ENCODE measurements at places on chromosomes 16 and 17. TPM values are rescaled to one million over a fixed set of nuclear protein-coding genes. Genes with fewer than 3 reads are reported as not detected.

Gene SYCE1L
- total RNA-seq = 13.5 TPM

DNA sequence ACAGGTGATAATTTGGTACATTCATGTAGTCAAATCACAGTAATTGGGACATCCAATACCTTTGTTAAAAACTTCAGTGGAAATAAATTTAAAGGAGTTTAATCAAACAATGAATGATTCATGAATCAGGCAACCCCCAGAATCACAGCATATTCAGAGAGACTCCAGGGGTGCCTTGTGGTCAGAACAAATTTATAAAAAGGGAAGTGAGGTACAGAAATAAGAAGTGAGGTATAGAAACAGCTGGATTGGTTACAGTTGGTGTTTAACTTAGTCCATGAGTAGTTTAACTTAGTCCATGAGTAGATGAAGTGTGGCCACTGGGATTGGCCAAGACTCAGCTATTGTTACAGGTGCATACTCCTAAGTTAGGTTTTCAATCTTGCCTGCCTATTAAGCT, 25.1 kb downstream of the TMEM98 start:
- DNase-seq = no peak

DNA sequence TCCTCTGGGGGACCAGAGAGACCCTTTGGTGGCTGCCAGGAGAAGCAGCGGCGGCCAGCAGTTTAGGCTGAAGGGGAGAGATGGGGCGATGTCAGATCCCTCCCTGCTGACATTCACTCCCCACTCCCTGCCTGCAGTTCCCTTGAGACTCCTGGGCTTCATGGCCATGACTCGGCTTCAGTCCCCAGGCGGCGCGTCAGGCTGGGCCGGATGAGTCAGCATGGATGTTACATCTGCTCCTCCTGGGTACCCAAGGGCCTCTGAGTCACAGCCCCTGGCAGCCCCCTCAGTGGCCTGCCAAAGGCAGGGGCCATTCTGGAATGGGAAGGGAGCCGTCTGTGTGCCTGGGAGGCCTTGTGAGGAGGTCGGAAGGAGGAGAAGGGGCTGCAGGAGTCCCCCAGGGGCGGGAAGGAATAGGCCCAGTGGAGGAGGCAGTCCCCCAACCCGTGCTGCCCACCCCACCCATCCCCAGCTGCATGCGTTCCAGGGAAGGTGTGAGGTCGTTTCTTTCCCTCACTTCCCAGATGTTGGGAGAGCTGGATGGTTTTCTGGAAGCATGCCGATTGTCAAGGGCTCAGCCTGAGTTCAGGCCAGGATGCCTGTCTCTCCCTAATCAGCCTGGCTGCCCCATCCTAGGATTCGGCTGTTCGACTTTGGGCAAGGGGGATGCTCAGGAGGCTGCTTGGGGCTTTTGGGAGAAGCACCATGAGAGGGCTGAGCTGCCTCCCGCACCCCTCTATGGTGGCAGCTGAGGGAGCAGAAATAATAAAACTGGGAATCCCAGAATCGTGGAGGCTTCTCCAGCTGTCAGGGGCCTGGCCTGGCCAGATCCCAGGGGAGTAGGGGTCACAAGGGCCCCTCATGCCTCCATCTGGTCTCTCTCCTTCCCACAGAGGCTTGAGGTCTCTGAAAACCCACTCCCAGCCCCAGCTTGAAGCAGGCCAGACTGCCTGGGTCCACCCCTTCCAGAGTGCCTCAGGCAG, 9.7 kb downstream of the RHBDL3 start:
- no peak for DNase-seq

DNA sequence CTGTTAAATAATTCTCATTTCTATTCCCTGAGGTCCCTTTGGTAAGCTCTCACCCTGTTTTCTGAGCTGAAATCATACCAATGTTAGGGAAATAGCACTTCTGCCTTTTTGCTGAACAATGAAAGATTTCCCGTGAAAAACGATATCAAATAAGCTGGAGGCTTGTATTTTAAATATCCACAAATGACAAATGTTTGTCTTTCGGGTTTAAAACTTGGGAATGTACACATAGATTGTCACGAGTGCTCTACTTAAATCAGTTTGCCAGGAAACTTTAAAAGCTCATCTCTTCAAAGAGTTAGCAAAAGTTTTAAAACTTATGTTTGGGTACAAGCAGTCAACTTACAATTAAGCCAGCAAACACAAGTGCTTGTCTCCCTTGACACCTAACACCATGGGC, 393.5 kb upstream of the MON1B start:
- DNase-seq = no peak

GRCh38 chr17:14746822-14747602, 446.1 kb downstream of the HS3ST3B1 start:
- DNase-seq = no peak

DNA sequence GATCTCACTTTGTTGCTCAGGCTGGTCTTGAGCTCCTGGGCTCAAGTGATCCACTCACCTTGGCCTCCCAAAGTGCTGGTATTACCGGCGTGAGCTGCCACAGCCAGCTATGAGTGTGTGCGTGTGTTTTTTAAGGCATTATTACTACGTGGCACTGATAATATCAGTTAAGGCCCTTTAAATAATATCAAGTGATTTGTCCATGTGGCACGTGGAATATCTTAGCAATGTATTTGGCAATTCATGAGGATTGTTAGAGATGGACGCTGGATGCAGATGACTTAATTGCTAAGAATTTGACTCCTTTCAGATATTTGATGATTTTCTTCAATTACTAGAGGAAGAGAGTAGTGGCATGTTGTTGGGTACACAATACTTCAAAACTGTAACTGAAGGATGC, 25.5 kb upstream of the PMP22 start:
- DNase-seq = no peak

All from T-cell (primary cell).